ENCODE measurements at places on chromosomes 5 and 9. TPM values are rescaled to one million over a fixed set of nuclear protein-coding genes. Genes with fewer than 3 reads are reported as not detected.

DNA sequence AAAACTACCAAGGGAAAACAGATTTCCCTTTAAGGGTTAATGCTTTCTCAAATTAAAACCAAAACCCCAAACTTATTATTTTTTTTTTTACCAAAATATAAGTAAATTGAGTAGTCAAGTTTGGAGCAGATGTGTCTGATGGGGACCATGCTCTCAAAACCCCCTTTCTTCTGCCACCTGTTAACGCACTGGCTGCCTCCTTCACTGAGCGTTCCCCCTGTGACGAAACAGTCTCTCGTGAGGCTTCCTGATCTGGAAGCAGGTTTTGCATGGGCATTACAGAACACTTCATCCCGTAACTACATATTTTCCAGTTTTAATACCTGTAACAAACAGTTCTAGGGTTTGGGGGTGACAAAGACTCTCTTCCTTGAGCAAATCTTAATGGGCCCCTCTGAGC is 59.4 kb downstream of the ANKH start:
- DNase-seq = no peak
- no peaks in the 10 kb centered on the region for H3K27me3 ChIP-seq
- no peak overlapping the region for H3K4me3 ChIP-seq
- H3K36me3 ChIP-seq = no peaks in the 10 kb centered on the region
- H3K4me1 ChIP-seq = peaks cover 11% of the 10 kb centered on the region

DNA sequence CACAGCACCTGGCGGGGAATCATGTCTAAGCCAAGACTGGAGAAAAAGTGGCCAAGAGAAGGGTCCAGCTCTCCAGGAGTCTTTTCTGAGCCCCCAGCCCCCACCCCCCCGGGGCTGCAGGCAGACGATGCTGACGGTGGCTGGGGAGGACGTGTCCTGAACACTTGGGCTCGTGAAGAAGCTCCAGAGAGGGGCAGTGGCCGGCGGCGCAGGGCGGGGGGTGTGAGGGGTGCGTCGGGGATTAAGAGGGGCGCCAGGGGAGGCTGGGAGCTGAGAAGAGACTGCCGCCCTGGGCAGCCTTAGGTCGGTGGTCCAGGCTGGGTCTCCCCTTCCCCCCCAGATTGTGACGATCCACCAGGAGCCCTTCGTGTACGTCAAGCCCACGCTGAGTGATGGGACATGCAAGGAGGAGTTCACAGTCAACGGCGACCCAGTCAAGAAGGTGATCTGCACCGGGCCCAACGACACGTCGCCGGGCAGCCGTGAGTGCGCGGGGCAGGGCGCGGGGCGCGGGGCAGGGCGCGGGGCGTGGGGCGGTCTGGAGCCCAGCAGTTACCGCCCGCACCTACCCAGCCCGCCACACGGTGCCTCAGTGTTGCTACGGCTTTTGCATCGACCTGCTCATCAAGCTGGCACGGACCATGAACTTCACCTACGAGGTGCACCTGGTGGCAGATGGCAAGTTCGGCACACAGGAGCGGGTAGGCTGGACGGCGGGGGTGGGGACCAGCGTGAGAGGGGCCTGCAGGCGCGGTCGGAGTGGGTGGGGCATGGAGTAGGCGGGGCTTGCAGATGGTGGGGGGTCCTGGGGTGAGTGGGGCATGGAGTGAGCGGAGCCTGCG is 8.9 kb downstream of the LRRC26 start:
- H3K4me1 ChIP-seq = peaks cover 25% of the 10 kb centered on the region
- no peak overlapping the region for H3K4me3 ChIP-seq
- H3K36me3 ChIP-seq = no peaks in the 10 kb centered on the region
- no peak for DNase-seq
- no peak overlapping the region for H3K27ac ChIP-seq

DNA sequence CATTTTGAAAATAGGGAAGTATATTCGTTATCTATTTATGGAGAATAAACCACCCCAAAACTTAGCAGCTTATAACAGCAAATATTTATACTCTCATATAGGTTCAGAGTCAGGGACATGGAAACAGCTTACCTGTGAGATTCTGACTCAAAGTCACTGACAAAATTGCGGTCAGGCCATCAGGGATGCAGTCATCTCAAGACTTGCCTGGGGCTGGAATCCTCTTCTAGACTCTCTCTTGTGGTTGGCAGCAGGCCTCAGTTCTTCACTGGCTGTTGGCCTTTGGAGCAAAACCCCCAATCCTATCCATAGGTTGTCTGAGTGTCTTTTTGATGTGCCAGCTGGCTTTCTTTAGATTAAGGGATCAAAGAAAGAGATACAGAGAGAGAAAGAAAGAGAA is 275.6 kb downstream of the SEC61B start:
- DNase-seq = no peak

DNA sequence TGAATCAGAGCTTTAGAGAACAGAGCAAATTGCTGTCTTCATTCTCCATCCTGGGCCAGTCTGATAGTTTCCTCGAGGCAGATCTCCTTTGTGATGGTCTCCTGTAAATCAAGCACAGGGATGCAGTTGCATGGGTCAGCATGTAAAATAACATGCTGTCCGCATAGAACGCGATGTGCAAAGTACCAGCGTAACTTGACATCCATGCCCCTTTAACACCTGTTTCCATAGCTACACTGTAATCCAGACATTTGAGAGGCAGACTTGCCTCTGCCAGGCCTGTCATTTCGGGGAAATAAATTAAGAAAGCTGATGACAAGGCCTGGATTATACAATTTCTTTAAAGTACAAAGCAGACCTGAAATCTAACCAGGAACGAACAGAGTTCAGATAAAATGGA is 413.5 kb downstream of the TLE4 start:
- DNase-seq = no peak
- H3K4me1 ChIP-seq = no peaks in the 10 kb centered on the region
- no peaks in the 10 kb centered on the region for H3K36me3 ChIP-seq
- no peaks in the 10 kb centered on the region for H3K27me3 ChIP-seq
- no peak overlapping the region for H3K4me3 ChIP-seq

DNA sequence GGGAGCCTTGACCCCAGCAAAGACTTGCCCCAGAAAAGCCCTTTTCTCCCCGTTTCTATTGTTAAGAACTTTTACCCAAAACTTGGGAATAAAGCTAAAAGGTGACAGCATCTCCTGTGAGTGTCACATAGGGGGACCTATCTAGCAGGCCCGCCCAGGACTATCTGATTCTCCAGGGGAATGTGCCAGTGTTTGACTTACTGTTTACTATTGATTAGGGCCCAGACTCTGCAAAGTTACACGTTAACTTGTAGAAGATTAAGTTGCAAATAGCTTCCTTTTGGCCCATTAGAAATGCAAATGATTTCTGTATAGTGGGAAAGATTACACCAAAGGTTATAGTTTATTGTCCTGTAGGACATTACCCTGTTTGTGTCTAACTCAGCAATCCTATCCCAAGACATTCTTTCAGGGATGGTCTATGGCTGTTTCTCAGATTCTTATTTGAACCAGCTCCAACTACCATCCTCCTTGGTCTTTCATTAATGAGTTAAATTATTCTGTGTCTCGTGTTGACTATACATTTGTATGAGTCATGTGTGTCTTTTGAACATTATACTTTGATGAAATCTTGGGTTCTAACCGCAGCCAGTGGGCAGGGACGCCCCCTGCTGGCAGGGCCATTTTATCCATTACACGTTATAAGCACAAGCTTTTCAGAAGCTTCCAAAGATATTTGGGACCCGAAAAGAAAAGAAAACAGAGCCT is 60.7 kb downstream of the HRH2 start:
- no peak overlapping the region for H3K4me3 ChIP-seq
- peaks cover 10% of the 10 kb centered on the region for H3K27me3 ChIP-seq
- H3K4me1 ChIP-seq = no peaks in the 10 kb centered on the region
- no peak overlapping the region for H3K27ac ChIP-seq
- H3K36me3 ChIP-seq = no peaks in the 10 kb centered on the region

Gene ADAMTS2
- 16.4 TPM for total RNA-seq

- H3K27ac ChIP-seq = no peak overlapping the region
- peaks cover 11% of the 10 kb centered on the region for H3K4me1 ChIP-seq
- H3K27me3 ChIP-seq = no peaks in the 10 kb centered on the region
- no peak for DNase-seq
- no peak overlapping the region for H3K4me3 ChIP-seq
Measured at GRCh38 chr9:129237164-129237611, 59.1 kb upstream of the IER5L start.

- H3K27me3 ChIP-seq = no peaks in the 10 kb centered on the region
- no peak for DNase-seq
- H3K4me3 ChIP-seq = no peak overlapping the region
- H3K27ac ChIP-seq = peak overlapping the region; percentile 36
Measured at GRCh38 chr5:10485142-10485795, 43.6 kb downstream of the ROPN1L start.

DNA sequence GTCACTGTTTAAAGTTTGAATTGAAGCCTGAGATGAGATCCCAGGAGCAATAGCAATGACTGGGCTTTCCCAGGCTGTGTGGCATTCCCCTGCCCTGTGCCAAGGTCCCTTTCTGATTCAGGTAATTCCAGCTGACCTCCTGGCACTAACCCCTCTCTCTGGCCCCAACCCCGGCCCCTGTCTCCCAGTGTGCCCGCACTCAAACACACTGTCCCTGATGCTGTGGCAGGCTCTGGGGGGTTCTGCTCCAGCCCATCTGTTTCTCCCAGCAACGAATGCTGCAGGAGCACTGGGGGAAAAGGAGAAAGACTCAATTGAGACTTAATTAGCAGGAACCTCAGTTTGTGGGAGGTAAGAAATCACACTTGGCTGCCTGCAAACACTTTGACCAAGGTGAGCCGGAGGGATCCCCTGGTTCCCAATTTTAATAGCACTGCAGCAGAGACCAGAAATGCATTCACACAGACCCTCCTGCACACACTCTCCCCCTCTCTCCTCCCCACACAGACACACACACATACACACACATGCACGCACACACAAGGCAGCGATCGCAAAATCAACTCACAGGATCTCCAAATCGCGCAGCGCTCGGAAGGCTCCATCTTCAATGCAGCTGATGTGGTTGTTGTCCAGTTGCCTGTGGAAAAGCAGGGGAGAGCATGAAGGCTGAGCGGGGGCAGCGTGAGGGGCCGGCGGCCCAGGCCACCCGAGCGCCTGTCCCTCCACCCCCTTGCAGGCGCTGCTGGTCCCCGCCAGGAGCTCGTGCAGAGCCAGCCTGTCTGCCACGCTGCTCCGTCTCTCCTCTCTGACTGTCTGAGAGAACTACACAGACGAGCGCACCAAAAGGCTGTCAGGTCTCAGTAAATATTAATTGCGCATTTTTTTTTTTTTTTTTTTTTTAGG is 265.1 kb upstream of the PANK3 start:
- H3K4me1 ChIP-seq = no peaks in the 10 kb centered on the region
- no peak overlapping the region for H3K27ac ChIP-seq
- no peaks in the 10 kb centered on the region for H3K36me3 ChIP-seq
- no peak overlapping the region for H3K4me3 ChIP-seq
- H3K27me3 ChIP-seq = peaks cover 21% of the 10 kb centered on the region
